ENCODE measurements at places on chromosomes 6 and 20. TPM values are rescaled to one million over a fixed set of nuclear protein-coding genes. Genes with fewer than 3 reads are reported as not detected.

SERINC3 gene
- total RNA-seq: 58.5 TPM

MMP24 gene
- total RNA-seq: not detected

MCM8 gene
- 45.4 TPM for total RNA-seq

SF3B5 gene
- total RNA-seq: 164 TPM

LY6G6F gene
- not detected for total RNA-seq

ABHD16B gene
- 0.11 TPM for total RNA-seq

TCF21 gene
- not detected for total RNA-seq

DEF6 gene
- total RNA-seq: 74.1 TPM

CUTA gene
- total RNA-seq: 188 TPM

SYCP2L gene
- not detected for total RNA-seq

LPA gene
- not detected for total RNA-seq

HIVEP2 gene
- 33.6 TPM for total RNA-seq

NOX3 gene
- total RNA-seq: not detected

KIF25 gene
- total RNA-seq: not detected

ANKRD66 gene
- not detected for total RNA-seq

TIAM2 gene
- total RNA-seq: 10.4 TPM

ZNF334 gene
- total RNA-seq: 4.9 TPM

LRRN4 gene
- total RNA-seq: not detected

SLC17A3 gene
- total RNA-seq: 0.21 TPM

TNF gene
- total RNA-seq: 93.3 TPM

ZSWIM1 gene
- total RNA-seq: 9.4 TPM

CRISP3 gene
- total RNA-seq: not detected

SPEF1 gene
- total RNA-seq: not detected

MMP24OS gene
- total RNA-seq: 44.6 TPM

JAG1 gene
- total RNA-seq: 0.44 TPM

PPIL6 gene
- total RNA-seq: 0.09 TPM

Data from activated CD4-positive, alpha-beta T cell treated with anti-CD3 and anti-CD28 coated beads for 36 hours (primary cell).